ENCODE measurements at places on chromosomes 7 and 10.

DNA sequence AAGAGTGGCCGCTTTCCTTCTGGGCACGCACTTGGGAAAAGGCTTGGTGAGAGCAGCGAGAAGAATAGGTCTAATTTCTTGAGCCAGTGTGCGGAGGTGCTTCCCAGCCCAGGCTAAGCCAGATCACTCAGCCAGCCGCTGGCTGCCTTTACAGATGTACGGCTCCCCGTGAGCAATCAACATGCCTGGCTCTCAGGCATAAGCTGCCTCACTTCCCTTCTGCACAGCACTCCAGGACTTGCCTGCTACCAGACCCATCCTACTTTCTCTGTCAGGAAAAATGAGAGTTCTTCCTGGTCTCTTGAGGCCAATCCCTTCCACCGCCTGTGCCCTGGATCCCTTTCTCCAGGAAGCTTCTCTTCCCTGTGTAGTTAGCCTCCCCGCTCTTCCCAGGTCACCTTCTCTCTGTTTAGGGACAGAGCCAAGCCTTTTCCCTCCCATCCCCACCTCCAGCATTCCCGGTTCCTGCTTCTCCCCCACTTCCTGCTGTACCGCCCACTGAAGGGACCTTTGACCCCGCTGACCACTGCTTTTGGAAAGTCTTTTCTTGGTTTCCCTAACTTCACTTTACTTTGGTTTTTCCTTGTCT, 1.1 kb upstream of the ACTR3C start:
- peak; percentile 6 for DNase-seq

DNA sequence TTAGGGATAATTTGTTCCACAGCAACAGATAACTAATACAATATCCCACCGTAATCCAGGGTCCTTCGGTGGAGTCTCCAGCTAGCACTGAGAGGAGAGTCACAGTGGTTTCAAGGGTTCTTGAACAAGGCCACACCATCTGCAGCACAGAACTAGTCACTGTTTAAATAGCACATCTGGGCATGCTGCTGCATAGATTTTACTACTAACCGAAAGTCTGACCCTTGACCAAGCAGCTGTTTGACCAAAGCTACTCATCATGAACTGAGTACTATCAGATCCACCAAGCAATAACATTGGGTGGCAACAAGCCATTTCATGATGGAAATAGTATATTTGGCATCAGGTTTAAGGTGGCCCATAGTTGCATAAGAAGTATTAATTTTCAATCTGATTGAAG, 53.2 kb downstream of the ANKMY2 start:
- no peak for DNase-seq

GRCh38 chr7:34837316-34837715, 179.3 kb downstream of the NPSR1 start:
- no peak for DNase-seq

- DNase-seq, result no peak
Measured at GRCh38 chr10:12481924-12482323, 132.6 kb downstream of the CAMK1D start.

DNA sequence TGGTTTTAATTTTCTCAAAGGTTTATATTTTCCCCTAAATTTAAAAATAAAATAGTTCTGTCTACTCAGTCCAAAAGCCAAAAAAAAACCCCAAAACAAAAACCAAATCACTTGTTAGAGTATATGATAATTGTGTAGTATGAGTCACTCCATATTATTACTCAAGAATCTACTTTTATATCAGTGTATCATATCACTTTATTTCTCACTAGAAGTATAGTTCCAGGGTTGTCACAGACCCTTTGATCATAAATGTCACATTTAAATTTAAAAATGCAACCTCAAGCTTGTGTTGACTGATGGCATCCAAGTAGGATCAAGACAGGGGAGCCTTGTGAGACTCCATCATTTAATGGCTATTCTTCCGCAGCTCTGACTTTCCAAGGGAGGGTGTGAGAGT, 61.0 kb downstream of the PAPSS2 start:
- DNase-seq, result no peak

- DNase-seq, result peak; percentile 75
Measured at GRCh38 chr7:100053215-100053614, 3.6 kb downstream of the ZSCAN21 start.

DNA sequence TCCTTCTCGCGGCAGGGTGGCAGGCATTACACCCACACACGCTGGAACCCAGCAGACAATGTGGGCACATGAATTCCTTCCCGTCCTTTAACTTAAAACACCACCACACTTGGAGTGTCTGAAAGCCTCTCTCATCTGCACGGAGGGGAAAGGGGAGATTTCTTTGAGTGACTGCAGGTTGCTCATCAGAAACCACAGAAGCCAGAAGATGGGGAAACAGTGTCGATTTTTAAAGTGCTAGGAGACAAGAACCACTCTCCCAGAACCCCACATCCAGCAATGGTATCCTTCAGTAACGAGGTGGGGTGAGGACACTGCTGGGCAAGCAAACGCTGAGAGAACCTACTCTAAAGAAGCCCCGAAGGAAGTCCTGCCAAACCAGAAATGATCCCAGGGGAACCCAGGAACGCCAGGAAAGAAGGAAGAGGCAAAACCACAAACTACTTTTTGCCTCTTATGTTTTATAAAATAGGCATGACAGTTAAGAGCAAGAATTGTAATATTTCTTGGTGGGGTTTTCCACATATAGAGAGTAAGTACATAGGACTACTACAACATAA, 254.3 kb downstream of the ELFN1 start:
- DNase-seq, result peak; percentile 62

DNA sequence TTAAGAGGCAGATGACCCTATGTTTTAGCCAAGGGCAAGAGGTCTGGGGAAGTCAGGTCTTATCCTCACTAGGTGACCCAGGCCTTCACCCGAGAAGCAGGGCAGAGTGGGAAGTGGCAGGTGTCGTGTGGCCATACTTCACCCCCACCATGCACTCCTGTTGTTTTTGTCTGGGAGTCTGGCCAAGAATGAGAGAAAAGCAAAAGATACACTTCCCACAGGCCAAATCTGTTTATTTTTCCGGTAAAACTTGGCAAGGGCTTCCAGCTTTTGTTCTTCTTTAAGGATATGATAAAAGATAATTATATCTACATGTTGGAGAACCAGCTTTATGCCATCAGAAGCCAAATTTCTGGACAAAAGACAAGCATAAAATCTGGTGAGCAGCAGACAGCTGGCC, 137.4 kb upstream of the CDC14C start:
- DNase-seq, result no peak

GRCh38 chr10:88207121-88207546, 343.7 kb downstream of the PTEN start:
- no peak for DNase-seq

DNA sequence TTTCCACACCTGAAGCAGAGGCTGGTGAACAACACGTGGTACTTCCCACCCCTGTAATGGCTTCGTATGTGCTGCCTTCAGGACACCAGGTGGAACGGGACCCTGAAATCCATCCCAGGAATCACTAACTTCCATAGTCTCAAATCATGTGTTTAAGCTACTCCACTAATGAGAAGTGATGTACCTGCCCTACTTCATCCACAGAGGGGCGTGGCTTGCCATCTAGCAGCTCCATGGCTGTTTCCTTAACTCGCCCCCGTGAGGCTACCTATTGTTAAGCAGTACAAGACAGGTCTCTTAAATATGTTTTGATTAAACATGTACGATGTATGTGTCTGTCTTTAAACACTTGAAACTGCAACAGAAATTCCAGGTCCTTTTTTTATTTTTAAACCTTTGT, 31.8 kb downstream of the ARL3 start:
- DNase-seq, result no peak

- DNase-seq, result no peak
Measured at GRCh38 chr10:67076144-67076543, 150.3 kb downstream of the LRRTM3 start.

- DNase-seq, result no peak
Measured at GRCh38 chr7:45028138-45028919, 28.3 kb downstream of the CCM2 start.

DNA sequence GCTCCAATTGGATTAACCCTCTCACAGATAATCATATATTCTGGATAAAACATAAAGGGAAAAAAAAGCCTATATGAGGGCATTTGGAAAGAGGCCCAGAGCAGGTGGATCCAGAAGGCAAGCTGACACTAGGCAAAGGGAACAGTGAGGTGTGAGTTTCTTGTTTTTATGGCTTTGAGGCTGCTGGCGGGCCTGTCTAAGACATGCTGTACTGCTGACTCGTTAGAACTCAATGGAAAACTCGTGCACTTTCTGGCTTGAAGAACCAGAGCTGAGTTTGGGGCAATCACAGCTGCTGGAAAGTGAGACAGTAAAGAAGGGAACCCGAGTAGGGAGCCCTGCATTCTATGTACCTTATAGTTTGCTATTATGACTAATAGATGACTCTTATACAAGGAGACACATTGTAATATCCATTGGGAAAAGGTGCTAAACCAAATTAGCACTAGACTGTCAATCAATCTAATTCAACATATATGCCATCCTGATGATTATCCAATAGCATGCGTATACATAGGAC, 637.1 kb downstream of the GATA3 start:
- no peak for DNase-seq

GRCh38 chr10:28508304-28508925, 24.5 kb upstream of the WAC start:
- no peak for DNase-seq

DNA sequence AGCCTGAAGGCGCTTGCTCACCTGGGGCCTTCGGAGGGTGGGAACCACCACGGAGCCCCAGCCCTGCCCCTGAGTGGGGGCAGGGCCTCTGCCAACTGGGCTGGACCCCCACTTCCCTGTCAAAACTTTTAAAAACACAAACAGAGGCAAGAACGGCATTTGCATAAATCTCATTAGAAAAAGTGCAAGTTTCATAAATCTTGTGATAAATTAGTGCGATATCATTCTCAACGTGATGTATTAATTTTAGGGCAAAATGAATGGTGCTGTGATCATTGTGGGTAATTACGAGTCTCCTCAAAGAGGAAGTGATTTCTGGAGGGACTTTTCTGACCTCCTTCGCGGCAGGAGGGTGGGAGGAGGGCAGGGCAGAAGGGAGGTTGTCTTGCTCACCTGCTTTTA, 98.3 kb downstream of the CDH23 start:
- no peak for DNase-seq

GRCh38 chr7:96320442-96320841, 1.5 kb downstream of the SLC25A13 start:
- no peak for DNase-seq

DNA sequence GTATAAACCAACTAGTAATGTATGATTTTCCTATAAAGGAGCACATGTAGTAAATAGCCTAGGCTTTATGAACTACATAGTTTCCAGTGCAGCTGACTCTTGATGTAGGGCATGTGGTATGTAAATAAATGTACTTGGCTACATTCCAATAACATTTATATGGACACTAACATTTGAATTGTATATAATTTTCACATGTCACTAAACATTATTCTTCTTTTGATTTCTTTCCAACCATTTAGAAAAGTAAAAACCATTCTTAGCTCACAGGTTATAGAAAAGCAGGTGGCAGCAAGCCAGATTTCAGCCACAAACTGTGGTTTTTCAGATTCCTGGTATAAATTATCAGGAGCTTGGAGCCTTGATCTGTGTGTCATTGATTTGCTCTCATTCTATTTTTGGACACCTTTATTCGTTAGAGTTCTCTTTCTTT, 1182.0 kb downstream of the CNTNAP2 start:
- DNase-seq, result peak; percentile 4

DNA sequence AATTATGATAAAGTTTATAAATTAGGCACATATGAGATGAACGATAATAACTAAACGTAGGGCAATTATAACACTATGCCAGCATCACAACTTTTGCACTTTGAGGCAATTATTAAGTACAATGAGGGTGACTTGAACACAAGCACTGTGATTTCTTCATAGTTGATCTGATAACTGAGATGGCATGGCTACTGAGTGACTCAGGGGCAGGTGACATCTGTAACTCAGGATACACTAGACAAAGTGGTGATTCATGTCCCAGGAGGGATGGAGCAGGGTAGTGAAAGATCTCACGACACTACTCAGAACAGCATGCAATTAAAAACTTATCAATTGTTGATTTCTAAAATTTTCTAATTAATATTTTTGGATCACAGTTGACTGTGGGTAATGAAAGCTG, 98.3 kb upstream of the ARHGAP21 start:
- DNase-seq, result no peak

DNA sequence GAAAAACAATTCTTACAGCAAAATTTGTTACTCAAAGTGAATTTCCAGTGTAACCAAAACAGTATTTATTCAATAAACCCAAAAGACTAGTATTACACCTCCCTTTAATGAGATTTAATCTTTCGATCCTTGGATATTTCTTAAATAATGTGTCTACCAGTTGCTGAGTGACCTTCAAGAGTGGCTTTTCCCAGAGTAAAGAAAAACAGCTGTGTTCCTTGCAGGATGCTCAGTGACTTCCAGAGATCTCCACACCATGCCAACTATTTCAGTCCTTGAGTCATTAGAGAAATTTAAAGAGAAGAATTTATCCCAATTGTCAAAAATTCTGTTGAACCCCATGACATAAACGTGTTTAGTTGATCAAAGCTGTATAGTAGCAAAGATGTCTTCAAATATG, 44.0 kb downstream of the IMMP2L start:
- no peak for DNase-seq

GRCh38 chr7:132793474-132793873, 217.2 kb upstream of the PLXNA4 start:
- no peak for DNase-seq

DNA sequence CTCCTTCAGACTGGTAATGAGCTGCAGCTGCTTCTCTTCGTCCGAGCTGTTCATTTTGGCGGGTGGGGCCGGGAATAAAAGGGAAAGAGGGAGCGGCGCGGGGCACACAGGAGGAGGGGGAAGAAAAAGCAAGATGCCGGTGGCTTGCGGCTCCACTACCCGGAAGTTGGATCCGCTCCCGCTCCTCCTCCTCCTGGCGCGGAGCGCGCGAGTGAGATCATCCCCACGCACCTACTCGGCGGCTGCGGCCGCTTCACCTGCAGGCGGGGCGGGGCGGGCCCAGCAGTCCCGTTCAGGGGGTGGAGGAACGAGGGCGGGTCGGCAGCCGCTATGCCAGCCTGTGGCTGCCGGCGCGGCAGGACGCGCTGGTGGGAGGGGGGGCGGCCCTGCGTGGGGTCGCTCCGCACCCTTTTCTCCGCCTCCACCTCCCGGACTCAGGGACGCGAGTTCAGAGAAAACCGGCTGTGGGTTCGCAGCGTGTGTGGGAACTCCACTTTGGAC, at the start of gene SHTN1:
Gene SHTN1, minus strand, starts transcription at position 162 of the 501 bp plus-strand sequence. Its CDS starts 108 bp downstream, at position 54.
- DNase-seq, result peak; percentile 77

- DNase-seq, result no peak
Measured at GRCh38 chr7:26348234-26348851, 56.7 kb downstream of the SNX10 start.

Measured in GM03348 (cell line).